ENCODE measurements at places on chromosomes 12 and 14.

GRCh38 chr12:115404761-115405470 lies 720.9 kb upstream of the TBX3 start:
- no peak for DNase-seq

GRCh38 chr12:59615392-59616165 lies 19.8 kb downstream of the SLC16A7 start:
- no peak for DNase-seq

DNA sequence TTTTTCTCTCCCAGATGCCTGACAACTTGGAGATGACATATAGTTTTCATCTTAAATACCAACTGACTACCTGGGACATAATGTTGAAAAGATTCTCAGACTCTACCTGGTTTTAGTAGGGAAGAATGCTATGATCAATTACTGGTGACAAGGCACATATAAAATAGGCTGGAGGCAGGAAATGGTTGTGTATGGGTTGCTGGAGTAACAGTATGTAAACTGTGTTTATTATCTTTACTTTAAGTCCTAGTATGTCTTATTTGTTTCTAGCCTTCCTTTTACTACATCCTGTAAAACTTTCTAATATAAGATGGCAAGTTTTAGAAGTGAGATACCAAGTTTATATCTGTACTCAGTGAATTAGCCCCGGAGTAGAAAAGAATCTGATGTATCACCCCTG lies 98.1 kb downstream of the NUBPL start:
- no peak for DNase-seq

- DNase-seq = no peak
These were observed 39.9 kb downstream of the MRPL42 start for GRCh38 chr12:93507165-93507564.

DNA sequence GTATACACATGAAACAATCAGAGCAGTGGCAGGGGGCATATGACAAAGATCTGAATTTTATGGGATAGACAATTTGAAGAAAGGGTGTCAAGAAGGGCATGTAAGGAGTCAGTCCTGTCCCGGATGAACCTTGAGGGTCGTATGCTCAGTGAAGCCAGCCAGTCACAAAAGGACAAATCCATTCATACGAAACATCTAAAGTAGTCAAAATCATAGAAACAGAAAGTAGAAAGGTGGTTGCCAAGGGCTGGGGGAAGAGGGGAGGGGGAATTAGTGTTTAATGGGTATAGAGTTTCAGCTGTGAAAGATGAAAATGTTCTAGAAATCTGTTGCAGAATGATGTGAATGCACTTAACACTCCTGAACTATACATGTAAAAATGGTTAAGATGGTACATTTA lies 157.5 kb downstream of the TGFB3 start:
- no peak for DNase-seq

- DNase-seq = no peak
These were observed 205.7 kb upstream of the GZMB start for GRCh38 chr14:24839617-24840203.

DNA sequence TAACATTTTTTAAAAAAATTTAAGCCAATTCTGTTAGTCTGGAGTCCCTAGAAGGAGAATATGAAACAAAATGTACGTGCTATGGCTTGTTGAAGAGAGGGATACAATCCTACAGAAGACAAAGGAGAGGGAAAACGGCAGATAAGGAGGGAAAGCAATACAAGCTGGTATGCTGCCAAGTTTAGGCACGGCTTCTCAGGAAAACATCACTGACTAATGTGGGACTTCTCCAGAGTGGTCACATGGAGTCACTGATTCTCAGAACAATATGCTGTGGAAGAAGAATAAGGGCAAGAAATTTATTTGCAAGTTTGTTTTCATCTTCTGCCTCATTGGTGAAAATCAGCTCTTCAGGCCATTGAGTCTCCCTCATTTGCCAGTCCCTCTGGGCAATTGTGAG lies 22.9 kb upstream of the NR1H4 start:
- DNase-seq = no peak

DNA sequence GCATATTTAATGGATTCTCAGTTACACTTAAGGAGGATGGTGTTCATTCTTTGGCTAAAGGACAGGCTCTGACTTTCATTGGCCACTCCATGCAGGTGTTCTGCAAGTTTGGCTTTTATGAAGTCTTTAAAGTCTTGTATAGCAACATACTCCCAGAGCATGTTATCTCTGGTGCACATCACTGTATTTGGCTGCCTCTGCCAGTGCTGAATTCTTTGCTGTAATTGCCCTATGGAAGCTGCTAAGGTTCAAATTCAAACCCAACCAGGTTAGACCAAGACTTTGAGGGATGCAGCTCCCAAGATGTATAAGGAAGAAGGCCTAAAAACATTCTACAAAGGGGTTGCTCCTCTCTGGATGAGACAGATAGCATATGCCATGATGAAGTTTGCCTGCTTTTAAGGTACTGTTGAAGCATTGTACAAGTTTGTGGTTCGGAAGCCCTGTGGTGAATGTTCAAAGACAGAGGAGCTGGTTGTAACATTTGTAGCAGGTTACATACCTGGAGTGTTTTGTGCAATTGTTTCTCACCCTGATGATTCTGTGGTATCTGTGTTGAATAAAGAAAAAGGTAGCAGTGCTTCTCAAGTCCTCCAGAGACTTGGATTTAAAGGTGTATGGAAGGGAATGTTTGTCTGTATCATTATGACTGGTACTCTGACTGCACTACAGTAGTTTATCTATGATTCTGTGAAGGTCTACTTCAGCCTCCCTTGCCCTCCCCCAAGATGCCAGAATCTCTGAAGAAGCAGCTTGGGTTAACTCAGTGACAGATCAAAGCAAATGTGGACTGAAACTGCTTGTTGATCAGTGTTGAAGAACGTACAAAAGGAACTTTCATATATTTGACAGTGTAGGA lies 19.4 kb downstream of the TMEM116 start:
- no peak for DNase-seq

- DNase-seq = peak; percentile 72
These were observed 279.3 kb downstream of the MED13L start for GRCh38 chr12:115998119-115998633.

- DNase-seq = no peak
These were observed 98.8 kb downstream of the OSBPL8 start for GRCh38 chr12:76460807-76461206.

DNA sequence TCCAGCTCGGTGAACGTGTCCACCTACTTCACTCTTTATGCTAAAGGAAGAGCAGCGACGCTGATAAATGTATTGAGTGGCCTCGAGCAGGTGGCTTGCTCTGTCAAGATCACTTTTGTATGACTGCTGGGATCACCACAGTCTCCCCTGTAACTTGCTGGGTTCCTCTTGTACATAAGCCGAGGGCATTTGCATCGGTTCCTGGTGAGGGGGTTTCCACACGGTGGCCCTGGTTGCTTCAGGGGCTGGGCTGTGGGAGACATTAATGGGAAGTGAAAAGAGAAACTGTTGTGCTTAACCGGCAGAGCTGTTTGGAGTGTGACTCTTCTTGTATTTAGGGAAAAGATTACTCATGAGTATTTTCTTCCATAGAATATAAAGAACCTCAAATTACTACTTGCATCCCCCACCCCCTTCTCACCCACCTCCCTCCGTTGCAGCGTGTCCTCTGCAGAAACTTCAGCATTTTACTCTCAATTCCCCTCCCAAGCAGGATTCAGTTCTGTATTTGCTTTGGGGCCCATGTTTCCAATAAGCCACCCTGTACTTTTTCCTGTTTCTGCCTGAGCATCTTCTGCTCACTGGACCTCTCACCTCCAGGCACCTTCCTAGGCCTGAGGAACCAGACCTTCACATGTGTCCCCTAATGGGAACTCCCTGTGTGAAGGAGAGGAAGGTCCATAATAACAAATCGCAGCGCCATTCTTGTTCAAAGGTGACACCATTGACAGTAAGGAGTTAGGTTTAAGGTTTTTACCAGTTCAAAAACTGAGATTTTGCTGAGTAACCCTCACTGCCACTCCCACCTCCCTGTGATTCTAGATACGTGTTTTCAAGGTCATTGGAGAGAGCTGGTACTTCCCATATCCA lies 187.0 kb downstream of the ETV6 start:
- DNase-seq = no peak

DNA sequence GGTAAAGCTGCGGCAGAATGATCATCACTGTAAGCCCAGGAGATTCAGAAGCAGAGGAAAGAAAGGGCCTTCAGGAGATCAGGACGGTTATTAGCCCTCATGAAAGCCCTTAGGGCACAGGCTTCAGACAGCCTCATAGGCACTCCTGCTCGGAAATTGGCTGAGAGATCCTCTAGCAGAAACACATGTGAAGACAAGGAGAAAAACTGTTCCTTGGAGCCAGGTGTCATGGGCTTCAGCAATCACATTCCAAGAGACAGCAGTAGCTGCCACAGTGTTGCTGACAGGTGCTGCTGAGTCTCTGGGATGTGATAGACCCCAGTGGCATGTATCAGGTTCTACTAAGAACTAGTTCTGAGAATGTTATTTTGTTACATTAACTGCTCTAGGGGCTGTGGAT lies 88.8 kb upstream of the DYRK2 start:
- DNase-seq = no peak

- DNase-seq = no peak
These were observed 81.6 kb downstream of the CCDC92 start for GRCh38 chr12:123891011-123891410.

DNA sequence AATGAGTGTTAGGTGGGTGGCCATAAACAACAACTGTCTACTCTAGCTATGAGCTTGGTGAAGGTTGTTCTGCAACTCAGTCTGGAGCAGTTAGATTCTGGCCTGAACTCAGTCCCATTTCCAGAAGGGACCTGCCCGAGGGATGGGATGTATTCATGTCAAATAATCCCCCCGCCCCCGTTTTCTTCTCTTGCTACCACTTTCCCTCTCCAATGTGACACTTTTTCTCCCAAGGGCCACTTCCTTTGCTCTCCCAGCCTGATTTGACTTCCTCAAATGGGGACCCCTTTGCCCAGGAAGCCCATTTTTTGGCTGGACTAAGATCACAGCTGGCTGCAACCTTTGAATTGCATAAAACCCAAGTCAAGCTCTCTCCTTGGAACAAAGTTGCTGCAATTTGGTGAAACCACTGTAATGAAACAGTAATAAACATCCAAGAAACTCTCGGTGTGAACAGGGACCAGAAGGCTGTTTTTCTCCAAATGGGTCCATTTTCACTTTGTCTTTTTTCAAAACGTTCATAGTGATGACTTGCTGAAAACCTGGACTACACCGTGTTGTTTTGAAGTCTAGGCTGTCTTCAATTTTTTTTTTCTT lies 137.2 kb upstream of the GSC start:
- DNase-seq = no peak

DNA sequence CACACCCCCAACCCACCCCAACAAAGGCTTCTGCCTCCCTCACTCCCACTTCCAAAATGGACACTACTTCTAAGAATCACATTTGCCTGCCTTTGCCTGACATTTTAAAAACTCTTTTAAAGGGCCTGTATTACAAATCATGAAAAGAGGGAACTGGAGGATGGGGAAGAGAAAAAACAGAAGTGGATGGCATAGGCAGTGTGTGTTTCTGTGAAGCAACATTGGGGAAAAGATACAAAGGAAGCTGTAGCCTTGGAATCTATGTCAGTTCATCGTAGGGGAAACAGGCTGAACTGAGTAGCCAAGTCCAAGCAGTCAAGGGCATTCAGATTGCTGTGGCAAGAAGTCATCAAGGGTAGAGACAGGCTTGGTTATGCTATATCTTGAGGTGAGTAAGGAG lies 273.9 kb downstream of the BTG1 start:
- no peak for DNase-seq

- DNase-seq = peak; percentile 78
These were observed 47.8 kb upstream of the RERG start for GRCh38 chr12:15268927-15269552.

GRCh38 chr12:90299666-90300065 lies 591.0 kb upstream of the ATP2B1 start:
- DNase-seq = no peak

GRCh38 chr12:111546758-111547383 lies 52.2 kb downstream of the ATXN2 start:
- no peak for DNase-seq

DNA sequence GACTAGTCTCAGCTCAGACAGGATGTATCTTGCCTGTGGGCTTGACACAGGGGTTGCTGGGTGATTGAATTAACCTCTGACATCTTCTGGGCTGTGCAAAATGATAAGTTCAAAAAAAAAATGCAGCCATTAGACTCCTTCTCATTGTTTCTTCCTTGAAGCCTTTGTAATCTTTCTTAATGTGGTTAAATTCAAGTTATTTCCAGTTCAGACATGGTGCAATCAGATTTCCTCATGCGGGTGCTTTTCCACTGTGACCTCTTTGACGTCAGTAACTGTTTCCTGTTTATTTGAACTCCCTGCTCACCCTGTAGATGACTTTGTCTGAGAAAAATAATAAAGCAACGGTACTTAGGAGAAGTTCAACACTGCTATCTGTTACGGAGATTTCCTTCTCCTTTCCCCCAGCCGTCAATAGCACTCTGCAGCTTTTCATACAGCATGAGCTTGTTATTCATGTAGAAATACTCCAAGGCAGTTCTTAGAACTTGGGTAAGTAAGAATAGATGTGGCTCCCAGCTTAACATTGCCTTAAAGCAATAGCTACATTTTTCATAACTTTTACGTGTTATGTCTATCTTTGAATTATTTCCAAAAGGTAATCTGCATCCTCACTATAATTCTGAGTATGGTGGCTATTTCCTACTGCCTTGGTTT lies 155.5 kb downstream of the PRKCH start:
- no peak for DNase-seq

- DNase-seq = no peak
These were observed 14.1 kb downstream of the DRAM1 start for GRCh38 chr12:101891462-101891971.

- DNase-seq = no peak
These were observed 65.8 kb downstream of the VWF start for GRCh38 chr12:6058481-6059161.

DNA sequence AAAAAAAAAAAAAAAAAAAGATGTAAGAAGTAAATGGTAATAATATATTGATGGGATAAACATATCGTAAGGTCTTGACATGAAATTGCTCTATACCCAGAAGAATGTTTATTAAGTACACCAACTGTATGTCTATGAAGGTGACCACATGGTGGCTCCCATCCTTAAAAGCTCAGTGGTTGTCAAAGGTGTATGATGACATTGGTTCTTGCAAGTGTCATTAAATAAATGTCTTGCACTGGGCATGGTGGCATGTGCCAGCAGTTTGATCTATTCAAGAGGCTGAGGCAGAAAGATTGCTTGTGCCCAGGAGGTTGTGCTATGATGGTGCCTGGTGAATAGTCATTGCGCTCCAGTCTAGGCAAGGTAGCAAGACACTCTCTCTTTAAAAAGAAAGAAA lies 10.4 kb downstream of the CCT2 start:
- DNase-seq = no peak

All from iPS-NIHi11 (cell line).